Heart left ventricle (tissue), 16 donors: ENCODE measurements at places on chromosomes 16 and 17. TPM values are rescaled to one million over a fixed set of nuclear protein-coding genes. Genes with fewer than 3 reads are reported as not detected.

DNA sequence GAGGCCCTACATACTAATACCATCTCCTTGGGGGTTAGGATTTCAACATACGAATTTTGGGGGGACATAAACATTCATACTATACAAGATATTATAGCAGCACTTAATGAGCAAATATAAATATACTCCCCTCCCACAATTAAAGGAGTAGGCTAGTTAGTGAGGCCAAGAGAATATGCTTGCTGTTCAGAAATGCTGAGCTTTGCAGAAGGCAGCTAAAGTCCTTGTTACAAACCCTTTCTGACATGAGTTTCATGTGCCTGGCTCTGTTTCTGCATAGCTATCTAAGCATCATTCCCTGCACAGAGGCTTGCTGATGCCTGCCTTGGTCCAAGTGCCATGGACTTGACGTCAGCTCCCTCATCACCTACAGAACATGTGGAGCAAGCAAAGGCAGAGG is 73.5 kb downstream of the GP2 start:
- no peak overlapping the region for H3K27ac ChIP-seq
- no peak overlapping the region for H3K4me3 ChIP-seq
- no peaks in the 10 kb centered on the region for H3K4me1 ChIP-seq
- DNase-seq: no peak

GRCh38 chr17:65055708-65056638 is 567 bp downstream of the GNA13 start:
- H3K36me3 ChIP-seq: peaks cover 25% of the 10 kb centered on the region
- DNase-seq: peak; percentile 79
- H3K27ac ChIP-seq: peak overlapping the region; percentile 97
- peaks cover 43% of the 10 kb centered on the region for H3K4me1 ChIP-seq

- no peaks in the 10 kb centered on the region for H3K27me3 ChIP-seq
- DNase-seq: no peak
- H3K4me3 ChIP-seq: peak overlapping the region; percentile 78
- no peaks in the 10 kb centered on the region for H3K36me3 ChIP-seq
These were observed 213.9 kb downstream of the MRTFB start for GRCh38 chr16:14284930-14285512.

GRCh38 chr16:80047842-80048241 is 447.3 kb upstream of the MAF start:
- no peak overlapping the region for H3K27ac ChIP-seq
- no peak overlapping the region for H3K4me3 ChIP-seq
- H3K4me1 ChIP-seq: peaks cover 10% of the 10 kb centered on the region
- H3K36me3 ChIP-seq: no peaks in the 10 kb centered on the region

DYNC1LI2 gene
- total RNA-seq: 79.5 TPM

ARMC7 gene
- total RNA-seq: 4.7 TPM
